T-helper 9 cell (primary cell): ENCODE measurements at places on chromosomes 7 and 10.

- no peak for DNase-seq
These were observed 4.3 kb downstream of the SNX8 start for GRCh38 chr7:2309889-2310331.

- DNase-seq: no peak
These were observed 40.9 kb downstream of the TCERG1L start for GRCh38 chr10:131270461-131271190.

DNA sequence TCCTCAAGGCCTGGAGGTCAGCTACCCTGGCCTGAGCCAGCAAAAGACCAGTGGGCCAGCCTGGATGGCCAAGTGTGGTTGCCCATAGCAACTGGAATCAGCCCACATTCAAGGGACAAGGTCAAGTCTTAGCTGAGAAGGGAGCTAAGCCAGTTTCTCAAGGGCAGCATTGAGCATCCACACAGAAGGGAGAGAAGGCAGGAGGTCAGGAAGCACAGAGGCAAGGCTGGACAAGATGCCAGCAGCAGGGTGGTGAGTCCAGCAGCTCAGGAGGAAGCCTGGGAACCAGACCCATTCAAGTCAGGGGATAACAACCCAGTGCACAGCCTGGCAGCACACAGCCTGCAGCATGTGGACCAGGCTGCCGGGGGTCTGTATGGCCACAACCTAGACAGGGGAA lies 54.0 kb upstream of the ZMIZ1 start:
- DNase-seq: no peak

DNA sequence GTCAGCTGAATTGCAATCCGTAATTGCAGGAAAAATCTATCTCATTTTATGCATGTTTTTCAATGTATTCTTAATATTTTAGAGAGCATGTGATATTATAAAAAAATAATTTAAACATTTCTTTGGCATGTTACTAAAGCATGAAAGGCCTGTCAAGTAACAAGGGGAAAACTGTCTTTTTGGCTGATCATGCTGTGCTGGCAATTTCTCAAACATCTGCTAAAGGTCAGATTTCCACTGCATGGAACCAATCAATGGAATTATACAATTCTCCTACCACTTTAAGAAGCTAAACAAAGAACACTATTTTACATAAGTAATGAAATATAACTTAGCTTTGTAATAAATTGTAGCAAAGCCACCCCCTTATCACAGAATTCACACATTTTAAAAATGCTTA lies 49.4 kb downstream of the JMJD1C start:
- no peak for DNase-seq

DNA sequence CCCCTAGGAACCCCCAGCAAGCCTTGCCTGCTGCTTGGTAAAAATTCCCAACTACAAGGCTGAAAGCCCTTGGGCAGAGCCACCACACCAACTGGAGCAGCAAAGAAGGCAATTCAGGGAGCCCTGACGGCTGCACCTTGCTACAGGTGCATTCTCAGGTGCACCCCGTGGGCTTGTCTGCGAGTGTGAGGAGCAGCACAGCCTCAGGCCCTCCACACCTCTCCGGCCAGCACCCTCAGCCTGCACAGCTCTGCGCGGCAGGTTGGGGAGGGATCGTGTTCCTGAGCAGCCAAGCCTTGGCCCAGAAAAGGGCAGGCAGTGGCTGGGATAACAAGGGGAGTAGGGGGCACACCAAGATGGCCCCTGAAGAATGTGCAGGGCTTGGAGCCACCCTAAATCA lies 104.1 kb downstream of the FAM53B start:
- no peak for DNase-seq

DNA sequence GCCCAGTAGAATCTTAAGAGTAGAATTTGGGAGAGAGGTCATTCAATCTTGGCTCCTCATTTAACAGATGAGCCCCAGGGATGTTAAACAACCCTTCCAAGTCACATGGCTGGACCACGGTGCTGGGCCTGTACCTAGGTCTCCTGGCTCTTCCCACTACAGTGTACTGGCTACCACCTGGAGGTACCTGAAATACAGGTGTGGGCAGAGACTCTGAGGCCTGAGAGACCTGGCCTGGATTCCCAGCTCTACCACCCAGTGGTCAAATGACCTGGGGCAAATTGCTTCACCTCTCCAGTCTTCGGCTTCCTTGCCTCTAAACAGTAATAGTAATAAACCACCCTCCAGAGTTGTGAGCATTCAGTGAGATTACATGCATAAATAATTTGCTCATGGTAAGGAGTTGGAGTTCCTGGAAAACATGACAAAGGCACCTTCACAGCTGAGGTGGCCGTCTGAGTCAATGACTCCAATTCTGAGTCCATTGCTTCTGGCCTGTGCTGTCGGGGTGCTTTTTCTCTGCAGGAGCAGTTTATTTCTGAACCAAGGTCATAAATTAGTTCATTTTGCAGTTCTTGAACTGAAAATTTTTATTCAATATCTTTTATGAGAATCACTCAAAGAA lies 2.7 kb downstream of the GOT1 start:
- DNase-seq: no peak

DNA sequence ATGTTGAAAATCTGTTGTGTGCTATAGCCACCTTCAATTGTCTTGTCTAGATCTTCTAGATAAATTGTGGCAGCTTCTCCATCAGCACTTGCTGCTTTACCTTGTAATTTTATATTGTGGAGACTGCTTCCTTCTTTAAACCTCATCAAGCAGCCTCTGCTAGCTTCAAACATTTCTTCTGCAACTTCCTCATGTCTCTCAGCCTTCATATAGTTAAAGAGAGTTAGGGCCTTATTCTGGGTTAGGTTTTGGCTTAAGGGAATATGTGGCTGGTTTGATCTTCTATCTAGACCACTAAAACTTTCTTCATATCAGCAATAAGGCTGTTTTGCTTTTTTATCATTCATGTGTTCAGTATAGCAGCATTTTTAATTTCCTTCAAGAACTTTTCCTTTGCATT lies 128.2 kb downstream of the ADAM22 start:
- no peak for DNase-seq

DNA sequence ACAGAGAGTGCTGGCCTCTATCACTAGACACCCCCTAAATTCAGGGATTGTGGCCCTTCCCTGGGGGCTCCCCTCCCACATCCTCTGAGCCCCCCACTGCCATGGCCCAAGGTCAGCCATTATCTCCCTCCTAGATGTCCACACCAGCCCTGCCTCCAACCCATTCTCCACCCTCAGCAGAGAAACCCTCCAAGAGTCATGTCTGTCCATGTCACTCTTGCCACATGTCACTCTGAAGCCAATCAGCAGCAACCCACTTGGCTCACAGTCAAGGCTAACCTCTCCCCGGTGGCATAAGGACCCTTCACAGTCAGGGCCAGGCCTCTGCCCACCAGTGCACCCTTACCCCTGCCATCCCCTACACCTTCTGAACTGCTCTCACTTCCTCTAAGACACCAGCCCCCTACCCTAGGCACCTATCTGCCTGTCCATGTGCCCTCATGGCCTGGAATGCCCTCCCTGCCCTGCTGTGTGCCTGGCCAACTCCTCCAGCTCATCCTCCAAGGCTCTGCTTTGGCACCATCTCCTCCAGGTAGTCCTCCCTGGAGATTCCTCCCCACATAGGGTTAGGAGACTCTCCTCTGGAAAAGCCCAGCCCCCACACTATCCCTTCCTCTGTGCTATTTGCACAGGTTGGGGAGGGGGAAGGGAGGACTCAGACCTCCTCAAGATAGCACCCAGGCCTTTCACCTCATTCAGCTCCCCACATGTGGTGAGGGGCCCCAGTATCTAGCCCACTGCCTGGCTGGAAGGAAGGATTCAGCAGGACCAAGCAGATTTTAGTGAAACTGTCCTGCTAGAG lies 83.7 kb downstream of the GRID1 start:
- no peak for DNase-seq
